ENCODE measurements at places on chromosomes 1 and 21. TPM values are rescaled to one million over a fixed set of nuclear protein-coding genes. Genes with fewer than 3 reads are reported as not detected.

The SHE gene
- not detected for total RNA-seq

GRCh38 chr1:205545001-205545919 is 40.8 kb downstream of the CDK18 start:
- H3K4me1 ChIP-seq, result peaks cover 2% of the 10 kb centered on the region
- peaks cover 3% of the 10 kb centered on the region for H3K27me3 ChIP-seq
- H3K36me3 ChIP-seq, result no peaks in the 10 kb centered on the region

DNA sequence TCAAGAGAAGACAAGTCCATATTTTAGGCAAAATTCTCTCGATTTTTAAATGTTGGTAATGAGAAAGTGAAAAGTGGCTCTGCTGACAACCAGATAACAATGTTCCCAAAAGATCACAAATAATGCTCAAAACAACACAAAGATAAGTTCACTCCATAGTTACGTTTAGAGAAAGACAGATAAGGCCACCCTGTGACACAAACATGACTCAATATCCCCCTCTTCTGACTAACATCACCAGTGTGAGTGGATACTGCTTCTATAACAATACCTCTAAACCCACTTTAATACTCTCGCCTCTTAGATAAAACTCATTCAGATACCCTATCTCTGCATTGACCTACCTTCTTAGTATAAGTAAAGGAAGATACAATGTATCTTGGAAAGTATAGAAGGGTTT is 51.2 kb upstream of the RGS7 start:
- H3K4me1 ChIP-seq, result no peaks in the 10 kb centered on the region
- no peak overlapping the region for H3K4me3 ChIP-seq
- no peak overlapping the region for H3K27ac ChIP-seq
- no peaks in the 10 kb centered on the region for H3K36me3 ChIP-seq
- H3K27me3 ChIP-seq, result no peaks in the 10 kb centered on the region
- no peak for DNase-seq

The TSPAN1 gene
- not detected for total RNA-seq

- no peak overlapping the region for H3K4me3 ChIP-seq
- DNase-seq, result no peak
- H3K36me3 ChIP-seq, result no peaks in the 10 kb centered on the region
- H3K27ac ChIP-seq, result no peak overlapping the region
- H3K27me3 ChIP-seq, result no peaks in the 10 kb centered on the region
Observed at GRCh38 chr1:192709544-192709943, 73.6 kb downstream of the RGS13 start.

DNA sequence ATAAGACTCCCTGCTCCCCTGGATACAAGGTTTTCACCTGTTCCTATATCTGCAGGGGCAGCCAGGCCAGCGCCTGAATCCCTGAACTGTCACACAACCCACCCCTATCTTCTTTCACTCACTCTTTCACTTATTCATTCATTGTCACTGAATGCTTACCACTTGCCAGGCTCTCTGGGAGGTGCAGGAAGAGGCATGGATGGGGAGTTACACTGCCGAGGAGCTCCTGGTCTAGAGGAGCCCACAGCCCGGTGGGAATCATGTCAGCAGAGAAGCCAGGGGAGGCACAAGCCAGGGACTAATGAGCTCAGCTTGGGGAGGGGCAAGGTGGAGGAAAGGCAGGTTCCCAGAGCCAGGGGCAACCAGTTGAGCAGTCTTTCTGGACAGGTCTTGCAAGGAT is 155.8 kb downstream of the TRABD2B start:
- no peaks in the 10 kb centered on the region for H3K36me3 ChIP-seq
- no peak for DNase-seq
- H3K27ac ChIP-seq, result no peak overlapping the region
- H3K4me1 ChIP-seq, result no peaks in the 10 kb centered on the region
- H3K27me3 ChIP-seq, result no peaks in the 10 kb centered on the region
- no peak overlapping the region for H3K4me3 ChIP-seq

GRCh38 chr1:169999331-169999741 is 75.2 kb downstream of the KIFAP3 start:
- no peaks in the 10 kb centered on the region for H3K36me3 ChIP-seq
- H3K27ac ChIP-seq, result no peak overlapping the region
- DNase-seq, result no peak
- H3K4me1 ChIP-seq, result no peaks in the 10 kb centered on the region

The RGS16 gene
- 16.6 TPM for total RNA-seq

GRCh38 chr1:229430761-229431283 is 3.1 kb downstream of the ACTA1 start:
- H3K27me3 ChIP-seq, result peaks cover 28% of the 10 kb centered on the region
- H3K4me3 ChIP-seq, result peak overlapping the region; percentile 69
- no peak overlapping the region for H3K27ac ChIP-seq
- H3K36me3 ChIP-seq, result no peaks in the 10 kb centered on the region
- DNase-seq, result peak; percentile 29

DNA sequence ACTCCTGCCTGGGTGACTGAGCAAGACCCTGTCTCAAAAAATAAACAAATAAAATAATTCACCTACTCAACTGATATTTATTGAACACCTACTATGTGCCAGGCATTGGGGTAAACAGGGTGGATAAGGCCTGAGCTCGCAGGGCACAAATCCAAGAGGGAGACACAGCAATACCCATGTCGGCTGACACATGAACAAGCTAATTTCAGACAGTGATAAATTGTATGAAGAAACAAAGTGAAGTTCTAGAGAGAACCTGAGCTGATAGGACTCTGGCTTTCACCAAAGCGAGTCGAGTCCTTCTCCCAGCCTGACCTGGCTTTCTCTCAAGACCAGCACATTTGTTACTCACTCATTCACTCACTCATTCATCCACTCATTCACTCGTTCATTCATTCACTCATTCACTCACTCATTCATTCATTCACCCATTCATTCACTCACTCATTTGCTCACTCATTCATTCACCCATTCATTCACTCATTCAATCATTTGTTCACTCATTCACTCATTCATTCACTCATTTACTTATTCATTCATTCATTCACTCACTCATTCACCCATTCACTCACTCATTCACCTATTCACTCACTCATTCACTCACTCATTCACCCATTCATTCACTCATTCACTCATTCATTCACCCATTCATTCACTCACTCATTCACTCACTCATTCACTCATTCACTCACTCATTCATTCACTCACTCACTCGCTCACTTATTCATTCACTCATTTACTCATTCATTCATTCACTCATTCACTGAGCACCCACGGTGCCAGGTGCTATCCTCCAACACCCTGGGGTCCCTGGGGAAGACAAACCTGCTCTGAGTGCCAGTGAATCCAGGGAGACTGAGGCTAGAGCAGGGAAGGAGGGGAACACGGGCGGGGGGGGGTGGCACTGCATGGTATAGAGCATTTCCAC is 37.4 kb upstream of the CASZ1 start:
- H3K4me3 ChIP-seq, result no peak overlapping the region
- no peaks in the 10 kb centered on the region for H3K36me3 ChIP-seq
- no peaks in the 10 kb centered on the region for H3K4me1 ChIP-seq
- no peaks in the 10 kb centered on the region for H3K27me3 ChIP-seq
- no peak overlapping the region for H3K27ac ChIP-seq

The CBR1 gene
- 9.8 TPM for total RNA-seq

DNA sequence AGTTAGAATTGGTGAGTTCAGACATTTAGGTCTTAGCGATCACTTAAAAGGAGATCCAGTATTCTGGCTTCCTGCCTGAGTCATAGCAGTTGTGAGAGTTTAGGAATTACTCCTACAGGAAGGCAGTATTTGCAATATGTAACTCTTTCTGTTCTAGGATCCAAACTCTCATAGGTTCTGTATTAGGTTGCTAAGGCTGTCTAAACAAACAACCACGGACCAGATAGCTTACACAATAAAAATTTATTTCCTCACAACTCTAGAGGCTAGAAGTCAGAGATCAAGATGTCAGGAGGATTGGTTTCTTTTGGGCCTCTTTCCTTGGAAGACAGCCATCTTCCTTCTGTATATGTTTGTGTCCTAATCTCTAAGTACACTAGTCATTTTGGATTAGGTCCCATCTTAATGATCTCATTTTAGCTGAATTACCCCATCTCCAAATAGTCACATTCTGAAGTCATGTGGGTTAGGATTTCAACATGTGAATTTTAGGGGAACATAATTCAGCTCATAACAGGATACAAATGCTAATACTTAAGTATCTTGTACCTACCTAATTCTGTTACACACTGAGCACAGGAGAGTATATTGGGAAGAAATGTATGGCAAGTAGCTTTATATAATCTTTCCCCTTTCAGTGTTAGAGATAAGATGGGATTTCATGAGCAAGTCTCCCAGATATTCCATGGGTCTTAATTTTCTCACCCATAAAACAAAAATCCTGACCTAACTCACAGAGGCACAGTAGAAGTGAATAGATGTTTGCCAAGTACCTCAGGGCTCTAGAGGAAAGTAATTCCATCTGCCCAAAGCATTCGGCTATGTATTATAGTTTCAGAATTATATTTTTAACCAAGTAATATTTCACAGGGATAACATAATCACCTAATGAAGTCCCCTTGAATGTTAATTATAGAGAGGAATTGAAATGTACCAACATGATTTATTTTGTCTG is 144.4 kb downstream of the PTBP2 start:
- H3K27me3 ChIP-seq, result no peaks in the 10 kb centered on the region
- no peak for DNase-seq
- H3K27ac ChIP-seq, result no peak overlapping the region
- H3K4me3 ChIP-seq, result no peak overlapping the region

DNA sequence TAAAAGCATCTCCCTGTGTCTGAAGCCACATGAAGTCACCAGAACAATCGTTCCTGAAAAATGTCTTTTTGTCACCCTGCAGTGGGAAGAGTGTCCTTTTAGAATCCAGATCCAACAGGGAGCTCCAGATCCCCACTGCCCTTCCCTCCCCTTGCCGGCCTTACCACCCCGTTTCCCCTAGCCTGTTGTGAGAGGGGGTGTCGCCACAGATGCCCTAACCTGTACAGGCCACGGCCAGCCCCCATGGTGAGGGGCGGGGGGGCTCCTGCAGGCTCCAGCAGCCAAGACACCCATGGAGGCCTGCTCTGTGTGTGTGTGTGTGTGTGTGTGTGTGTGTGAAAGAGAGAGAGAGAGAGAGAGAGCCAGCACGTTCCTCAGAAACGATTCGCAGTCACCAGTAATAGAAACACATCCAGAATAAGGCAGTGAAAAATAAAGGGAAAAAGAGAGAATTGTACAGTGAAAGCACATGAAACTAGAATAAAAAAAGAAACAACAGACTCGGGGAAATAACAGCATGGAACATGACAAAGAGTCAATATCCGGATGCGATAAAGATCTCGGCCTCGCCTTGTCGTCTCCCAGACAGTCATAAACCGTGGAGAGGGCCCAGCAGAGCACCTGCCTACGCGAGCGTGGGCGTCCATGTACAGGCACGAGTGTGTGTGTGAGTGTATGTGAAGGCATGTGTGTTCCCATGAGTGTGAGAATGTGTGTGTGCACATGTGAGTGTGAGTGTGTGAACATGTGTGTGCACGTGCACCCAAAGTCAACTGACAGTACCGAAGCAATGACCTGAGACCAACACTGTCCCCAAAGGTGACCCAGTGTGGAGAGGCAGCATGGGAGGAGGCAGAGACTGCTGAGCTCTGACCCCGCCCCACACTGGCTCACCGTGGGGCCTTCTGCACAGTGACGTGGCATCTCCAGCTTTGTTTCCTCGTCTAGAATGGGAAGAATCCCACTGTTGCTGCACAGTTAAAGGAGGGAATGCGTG is 303.8 kb downstream of the NPHP4 start:
- no peak overlapping the region for H3K4me3 ChIP-seq
- H3K36me3 ChIP-seq, result no peaks in the 10 kb centered on the region
- no peak for DNase-seq
- H3K4me1 ChIP-seq, result no peaks in the 10 kb centered on the region
- no peak overlapping the region for H3K27ac ChIP-seq

DNA sequence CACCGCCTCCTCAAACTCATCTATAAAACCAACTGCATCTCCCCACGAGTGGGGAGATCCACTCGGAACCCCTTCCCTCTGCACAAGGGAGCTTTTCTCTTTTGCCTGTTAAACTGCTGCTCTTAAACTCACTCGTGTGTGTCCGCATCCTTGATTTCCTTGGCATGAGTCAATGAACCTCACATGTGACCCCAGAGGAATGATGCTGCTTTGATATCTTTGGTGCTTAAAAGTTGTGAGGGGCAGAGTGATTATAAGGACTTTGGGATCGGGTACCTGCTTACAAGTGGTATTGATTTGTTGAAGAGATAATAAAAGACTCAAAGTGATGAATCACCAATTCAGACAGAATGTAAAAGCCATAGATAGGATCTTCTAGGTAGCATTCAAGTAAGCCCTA is 125.3 kb downstream of the GREM2 start:
- H3K27ac ChIP-seq, result no peak overlapping the region
- no peak overlapping the region for H3K4me3 ChIP-seq
- no peaks in the 10 kb centered on the region for H3K4me1 ChIP-seq
- H3K27me3 ChIP-seq, result no peaks in the 10 kb centered on the region
- H3K36me3 ChIP-seq, result no peaks in the 10 kb centered on the region

GRCh38 chr1:14939527-14940284 is 213.8 kb upstream of the TMEM51 start:
- H3K27ac ChIP-seq, result no peak overlapping the region
- no peak overlapping the region for H3K4me3 ChIP-seq
- H3K4me1 ChIP-seq, result no peaks in the 10 kb centered on the region
- H3K27me3 ChIP-seq, result no peaks in the 10 kb centered on the region
- H3K36me3 ChIP-seq, result no peaks in the 10 kb centered on the region
- DNase-seq, result no peak

GRCh38 chr1:112144733-112145426 is 155.4 kb upstream of the KCND3 start:
- no peak overlapping the region for H3K4me3 ChIP-seq
- no peaks in the 10 kb centered on the region for H3K36me3 ChIP-seq
- no peak overlapping the region for H3K27ac ChIP-seq
- no peak for DNase-seq

Measured in CD4-positive, CD25-positive, alpha-beta regulatory T cell (primary cell).